ENCODE measurements at places on chromosomes 7 and 10.

DNA sequence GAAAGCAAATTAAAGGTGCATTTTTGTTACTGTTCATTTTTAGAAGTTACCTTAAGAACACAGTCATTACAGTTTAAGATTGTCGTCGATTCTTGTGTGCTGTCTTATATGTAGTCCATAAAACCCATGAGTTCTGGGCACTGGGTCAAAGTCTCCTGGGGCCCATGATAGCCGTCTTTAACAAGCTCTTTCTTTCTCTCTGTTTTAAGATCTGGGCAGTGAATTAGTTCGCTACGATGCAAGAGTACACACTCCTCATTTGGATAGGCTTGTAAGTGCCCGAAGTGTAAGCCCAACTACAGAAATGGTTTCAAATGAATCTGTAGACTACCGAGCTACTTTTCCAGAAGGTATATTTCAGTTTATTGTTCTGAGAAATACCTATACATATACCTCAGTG, 90.7 kb upstream of the CAPZA2 start:
- no peak for DNase-seq

- DNase-seq, result no peak
These were observed 58.8 kb upstream of the LANCL2 start for GRCh38 chr7:55306331-55306730.

- DNase-seq, result no peak
These were observed 102.9 kb upstream of the PAX2 start for GRCh38 chr10:100642295-100642994.

DNA sequence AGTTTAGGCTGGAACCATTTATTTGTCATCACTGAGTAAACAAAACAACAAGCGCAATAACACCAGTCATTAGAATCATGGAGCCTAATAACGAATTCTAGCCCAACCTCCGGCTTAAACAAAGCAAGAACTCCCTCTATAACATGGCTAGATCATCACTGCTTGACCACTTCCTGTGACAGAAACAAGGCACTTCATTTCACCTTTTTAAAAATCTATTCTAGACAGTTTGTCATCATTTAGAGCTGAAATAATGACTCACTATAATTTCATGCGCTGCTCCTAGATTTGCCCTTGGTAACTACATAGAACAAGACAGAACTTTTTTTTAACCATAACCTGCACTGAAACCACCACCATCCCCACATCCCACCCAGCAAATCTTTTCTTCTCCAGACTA, 81.3 kb downstream of the OSBPL3 start:
- no peak for DNase-seq

DNA sequence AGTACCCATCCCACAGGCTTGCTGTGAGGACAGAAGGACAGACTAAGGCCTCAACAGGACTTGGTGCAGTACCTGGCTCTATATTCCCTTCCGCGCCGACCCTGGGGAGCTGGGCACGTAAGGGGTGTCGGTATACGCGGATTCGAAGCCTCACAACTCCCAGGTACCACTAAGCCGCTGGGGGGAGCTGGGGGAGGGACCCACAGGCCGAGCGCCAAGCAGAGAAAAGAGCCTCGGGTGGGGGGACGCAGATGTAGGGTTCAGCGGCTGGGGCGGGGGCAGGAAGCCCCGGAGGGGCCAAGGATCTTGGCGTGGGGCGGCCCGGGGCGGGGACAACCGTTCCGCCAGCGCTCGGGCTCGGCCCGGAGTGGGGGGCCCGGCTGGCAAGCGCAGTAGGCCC, 126.4 kb upstream of the ZNF746 start:
- DNase-seq, result no peak

DNA sequence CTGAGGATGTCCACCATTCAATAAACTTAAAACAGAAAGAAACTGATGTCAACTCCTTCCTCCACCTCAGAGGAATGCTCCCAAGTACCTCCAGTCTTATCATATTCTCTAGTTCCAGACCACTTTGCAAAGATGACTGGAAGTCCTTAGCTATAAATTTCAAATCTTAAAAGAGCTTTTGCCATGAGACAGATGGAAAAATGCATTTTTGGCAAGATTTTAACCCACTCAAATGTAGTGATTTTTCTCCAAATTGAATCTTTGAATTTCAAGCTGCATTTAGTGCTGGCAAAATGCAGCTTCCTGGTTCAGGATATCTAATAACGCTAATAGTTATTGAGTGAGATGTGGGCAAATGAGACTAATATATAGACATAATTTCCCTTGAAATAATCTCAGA, 33.2 kb downstream of the DGKI start:
- no peak for DNase-seq

GRCh38 chr10:45238896-45239295, 76.5 kb downstream of the OR13A1 start:
- no peak for DNase-seq

GRCh38 chr7:39946693-39947092, 3.4 kb upstream of the CDK13 start:
- no peak for DNase-seq

DNA sequence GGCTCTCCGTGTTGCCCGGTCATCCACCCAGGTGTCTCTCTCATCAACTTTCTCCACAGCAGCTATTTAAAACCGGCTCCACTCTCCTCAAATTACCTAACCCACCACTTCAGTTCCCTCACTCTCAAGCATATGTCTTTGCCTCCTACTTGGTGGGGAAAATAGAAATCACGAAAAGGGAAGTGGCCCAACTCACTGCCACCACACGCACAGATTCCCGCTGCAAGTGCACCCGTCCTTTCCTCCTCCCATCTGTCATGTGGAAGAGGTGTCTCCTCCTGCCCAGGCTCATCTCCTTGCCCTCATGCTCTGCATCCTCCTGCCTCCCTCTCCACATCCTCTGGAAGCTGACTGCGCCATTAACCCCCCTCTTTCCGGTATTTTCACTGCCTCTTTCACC, 80.8 kb upstream of the MKX start:
- no peak for DNase-seq

DNA sequence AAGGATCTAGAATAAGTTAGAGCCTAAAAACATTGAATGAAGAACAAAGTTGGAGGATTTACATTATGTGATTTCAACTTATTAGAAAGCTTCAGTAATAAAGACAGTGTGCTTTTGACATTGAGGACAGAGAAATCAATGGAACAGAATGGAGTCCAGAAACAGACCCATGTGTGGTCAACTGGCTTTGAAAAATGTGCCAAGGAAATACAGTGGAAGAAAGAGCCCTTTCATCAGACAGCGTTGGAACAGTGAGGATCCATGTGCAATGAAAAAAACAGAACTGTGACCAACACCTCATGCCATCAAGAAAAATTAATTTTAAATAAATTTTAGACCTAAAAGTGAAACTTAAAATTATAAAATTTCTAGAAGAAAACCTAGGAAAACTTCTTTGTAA, 50.6 kb upstream of the LRRC18 start:
- no peak for DNase-seq

GRCh38 chr10:30765616-30766015, 136.1 kb upstream of the LYZL2 start:
- no peak for DNase-seq

- DNase-seq, result no peak
These were observed 435.3 kb downstream of the GATA3 start for GRCh38 chr10:8489823-8490222.

GRCh38 chr7:86978808-86979506, 80.5 kb downstream of the ELAPOR2 start:
- no peak for DNase-seq

DNA sequence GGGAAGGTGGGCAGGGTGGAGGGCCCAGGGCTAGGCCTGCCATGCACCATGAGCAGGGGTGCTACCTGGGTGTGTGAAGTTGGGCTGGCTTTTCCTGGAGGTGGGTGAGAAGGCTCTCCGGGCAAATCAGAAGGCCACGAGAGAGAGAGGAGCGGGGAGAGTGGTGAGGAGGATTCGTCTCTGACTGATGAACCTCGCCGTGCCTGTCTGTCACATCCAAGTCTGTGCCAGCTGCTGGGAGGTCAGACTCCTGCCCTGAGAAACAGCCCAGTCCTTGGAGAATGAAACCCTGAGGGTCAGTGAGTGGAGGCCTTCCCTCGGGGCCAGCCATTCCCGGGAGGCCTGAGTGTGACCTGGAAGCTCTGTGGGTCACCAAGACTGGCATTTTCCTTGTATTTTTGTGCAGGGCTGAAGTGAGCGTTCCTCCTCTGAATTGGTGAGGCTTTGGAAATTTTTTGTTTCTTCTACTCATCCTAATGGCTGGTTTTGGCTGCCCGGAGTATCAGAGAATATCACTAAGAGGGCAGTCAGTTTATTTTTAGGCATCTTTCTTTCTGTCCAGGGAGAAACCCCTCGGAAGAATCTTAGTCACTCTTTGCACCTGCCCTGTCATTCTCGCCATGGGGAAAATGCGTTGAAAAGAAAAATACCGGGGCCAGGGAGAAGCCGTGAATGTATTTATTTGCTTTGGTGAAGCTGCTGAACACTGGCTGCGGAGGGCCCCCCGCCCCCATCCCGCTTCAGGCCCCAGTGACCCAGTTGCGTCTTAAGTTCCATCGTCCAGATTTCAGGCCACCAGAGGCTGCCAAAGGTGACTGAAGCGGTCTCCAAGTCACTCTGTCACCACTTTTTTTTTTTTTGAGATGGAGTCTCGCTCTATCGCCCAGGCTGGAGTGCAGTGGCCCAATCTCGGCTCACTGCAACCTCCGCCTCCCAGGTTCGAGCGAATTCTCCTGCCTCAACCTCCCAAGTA, 6.5 kb upstream of the AP5Z1 start:
- no peak for DNase-seq

DNA sequence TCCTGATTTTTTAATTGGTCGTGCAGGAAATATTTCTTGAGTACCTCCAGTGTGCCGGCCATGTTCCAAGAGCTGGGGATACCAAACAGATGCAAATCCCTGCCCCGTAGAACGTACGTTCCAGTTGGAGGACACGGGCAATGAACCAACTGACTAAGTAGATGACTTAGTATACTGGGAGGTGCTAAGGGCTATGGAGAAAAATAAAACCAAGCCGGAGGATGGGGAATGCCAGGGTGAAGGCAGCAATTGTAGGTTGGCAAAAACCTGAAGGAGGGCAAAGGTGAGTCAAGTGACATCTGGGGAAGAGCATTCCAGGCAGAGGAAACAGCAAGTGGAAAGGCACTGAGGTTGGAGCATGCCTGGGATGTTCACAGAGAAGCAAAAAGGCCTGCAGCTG, 6.8 kb upstream of the VSIR start:
- no peak for DNase-seq

- DNase-seq, result no peak
These were observed 904.6 kb upstream of the LRRN3 start for GRCh38 chr7:110186334-110186733.

DNA sequence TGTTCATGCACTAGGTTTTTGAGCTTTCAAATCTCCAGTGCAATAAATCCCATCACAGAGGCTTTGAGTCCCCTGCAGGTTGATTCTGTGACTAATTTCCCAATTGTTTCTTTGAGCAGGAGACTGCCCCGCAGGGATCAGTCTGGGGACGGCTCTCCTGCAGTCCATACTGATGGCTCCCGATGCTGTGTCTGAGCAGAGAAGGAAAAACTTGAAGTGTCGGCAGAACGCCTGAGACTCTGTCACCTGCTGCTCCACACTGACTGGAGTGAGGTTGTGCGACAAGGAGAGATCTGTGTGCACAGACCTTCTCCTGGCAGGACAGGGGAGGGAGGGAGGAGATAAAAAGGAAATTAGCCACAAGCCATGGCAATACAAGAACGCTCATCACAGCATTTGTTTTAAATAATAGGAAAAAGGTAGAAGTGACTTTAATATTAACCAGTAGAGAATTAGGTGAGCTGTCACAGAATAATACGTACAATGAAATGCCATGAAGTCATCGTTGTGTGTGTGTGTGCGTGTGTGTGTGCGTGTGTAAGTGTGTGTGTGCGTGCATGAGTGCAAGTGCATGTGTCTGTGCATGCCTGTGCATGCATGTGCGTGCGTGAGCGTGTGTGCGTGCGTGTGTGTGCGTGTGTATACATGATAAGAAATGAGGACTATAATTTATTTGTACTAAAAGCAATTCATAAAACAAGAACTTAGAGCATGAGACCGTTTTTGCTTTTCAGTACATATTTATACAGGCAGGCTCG, 38.2 kb downstream of the HTR5A start:
- DNase-seq, result no peak

DNA sequence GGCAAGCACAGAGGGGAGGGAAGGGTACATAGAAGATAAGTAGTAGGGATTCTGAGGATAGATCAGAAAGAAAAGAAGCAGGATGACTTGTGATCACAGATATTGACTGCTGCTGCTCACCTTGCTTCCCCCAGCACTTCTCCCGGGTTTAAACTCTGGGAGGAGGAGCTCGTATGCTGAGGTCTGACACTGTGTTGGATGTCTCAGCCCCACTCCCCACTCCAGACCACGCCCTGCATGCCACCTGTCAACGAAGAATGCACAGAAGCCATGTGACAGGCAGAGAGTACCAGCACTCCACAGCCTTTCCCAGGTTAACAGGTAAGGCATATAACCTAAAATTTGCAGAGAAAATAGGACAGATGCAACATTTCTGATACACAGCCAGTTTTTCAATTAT, 388.9 kb downstream of the TNS3 start:
- DNase-seq, result no peak

DNA sequence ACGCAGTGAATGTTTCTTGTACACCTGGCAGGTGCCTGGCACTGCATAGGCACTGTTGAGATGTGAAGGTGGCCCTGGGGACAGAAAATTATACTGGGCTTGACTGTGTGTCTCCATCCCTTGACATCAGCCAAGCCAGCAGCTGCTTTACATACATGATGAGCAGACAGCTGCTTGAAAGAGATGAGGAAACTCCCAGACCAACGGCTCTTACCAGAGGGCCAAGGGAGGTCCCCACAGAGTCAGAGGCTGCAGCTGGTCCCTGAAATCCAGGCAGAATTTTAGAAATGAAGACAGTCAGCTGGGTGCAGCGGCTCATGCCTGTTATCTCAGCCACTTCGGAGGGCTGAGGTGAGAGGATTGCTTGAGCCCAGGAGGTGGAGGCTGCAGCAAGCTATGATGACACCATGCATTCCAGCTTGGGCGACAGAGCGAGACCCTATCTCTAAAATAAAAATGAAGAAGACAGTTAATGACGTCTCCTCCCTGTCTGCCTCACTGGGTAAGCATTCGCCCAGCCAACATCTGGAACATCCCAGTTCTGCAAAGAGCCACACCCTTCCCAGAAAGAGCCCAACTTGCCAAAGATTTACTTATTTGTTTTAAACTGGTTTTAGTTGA, 17.6 kb downstream of the LIMK1 start:
- no peak for DNase-seq

DNA sequence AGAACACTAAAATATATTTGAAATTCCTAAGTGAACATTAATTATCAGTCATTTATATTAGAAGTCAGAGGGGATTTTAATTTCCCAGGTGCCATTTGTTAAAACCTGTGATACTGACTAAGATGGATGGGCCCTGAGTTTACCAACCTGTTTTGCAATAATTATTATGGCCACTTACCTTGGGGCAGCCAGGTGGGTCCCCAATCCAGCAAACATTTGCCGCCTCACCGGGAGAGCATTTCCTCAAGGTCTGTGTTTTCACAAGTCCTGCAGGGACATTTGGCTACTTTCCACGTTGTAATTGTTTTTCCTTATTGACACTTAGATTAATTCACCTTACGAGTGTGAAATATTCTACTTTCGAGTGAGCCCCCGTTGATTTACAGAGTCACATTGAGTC, 251.2 kb upstream of the PPP2R2D start:
- DNase-seq, result no peak

All from retinal pigment epithelial cell (primary cell).